NB4 (cell line): ENCODE measurements at places on chromosomes 1 and 21.

DNA sequence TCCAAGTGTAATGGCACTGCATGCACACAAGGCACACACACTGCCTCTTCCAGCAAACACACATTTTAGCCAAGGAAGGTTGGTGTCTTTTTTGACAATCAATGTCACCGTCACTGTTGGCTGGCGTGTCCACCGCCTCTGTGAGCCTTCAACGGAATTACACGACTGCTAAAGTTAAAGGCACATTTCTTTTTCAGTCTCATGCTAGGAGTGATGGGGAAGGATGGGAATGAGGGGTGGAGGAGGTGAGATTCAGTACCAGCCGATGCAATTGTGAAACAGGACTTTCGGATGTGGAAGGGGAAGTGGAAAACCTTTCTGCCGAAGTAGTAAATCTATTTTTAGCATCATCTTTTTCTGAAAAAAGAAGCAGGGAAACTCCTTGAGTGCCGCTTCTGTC, 1.4 kb downstream of the ELAVL4 start:
- peak; percentile 7 for DNase-seq

DNA sequence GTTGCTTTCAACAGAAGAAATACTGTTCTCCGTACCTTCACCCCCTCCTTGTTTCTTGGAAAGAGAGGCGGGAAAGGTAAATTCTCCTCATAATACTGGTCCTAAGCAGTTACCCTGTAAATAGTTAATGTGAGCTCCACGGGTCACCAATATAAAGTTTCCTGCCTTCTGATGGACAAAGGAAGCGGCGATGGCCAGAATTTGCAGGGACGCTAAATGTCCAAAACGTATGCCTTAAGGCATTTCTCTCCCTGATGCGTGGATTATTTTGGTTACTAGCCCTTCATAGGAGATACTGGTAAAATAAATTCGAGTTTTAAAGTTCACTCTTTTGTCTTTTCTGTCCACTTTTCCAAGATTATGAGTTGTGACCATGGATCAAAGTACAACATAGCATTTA, 898 bp upstream of the PTGS2 start:
- DNase-seq, result no peak

GRCh38 chr1:54885807-54886723, 930 bp downstream of the DHCR24 start:
- DNase-seq, result no peak

- DNase-seq, result no peak
Observed at GRCh38 chr1:179187043-179187442, 42.4 kb downstream of the ABL2 start.

- DNase-seq, result peak; percentile 57
Observed at GRCh38 chr1:155002464-155003226, at the start of gene ZBTB7B. ZBTB7B (plus strand) TSS chr1:155002802; CDS start chr1:155014661, 11,859 bp downstream.

DNA sequence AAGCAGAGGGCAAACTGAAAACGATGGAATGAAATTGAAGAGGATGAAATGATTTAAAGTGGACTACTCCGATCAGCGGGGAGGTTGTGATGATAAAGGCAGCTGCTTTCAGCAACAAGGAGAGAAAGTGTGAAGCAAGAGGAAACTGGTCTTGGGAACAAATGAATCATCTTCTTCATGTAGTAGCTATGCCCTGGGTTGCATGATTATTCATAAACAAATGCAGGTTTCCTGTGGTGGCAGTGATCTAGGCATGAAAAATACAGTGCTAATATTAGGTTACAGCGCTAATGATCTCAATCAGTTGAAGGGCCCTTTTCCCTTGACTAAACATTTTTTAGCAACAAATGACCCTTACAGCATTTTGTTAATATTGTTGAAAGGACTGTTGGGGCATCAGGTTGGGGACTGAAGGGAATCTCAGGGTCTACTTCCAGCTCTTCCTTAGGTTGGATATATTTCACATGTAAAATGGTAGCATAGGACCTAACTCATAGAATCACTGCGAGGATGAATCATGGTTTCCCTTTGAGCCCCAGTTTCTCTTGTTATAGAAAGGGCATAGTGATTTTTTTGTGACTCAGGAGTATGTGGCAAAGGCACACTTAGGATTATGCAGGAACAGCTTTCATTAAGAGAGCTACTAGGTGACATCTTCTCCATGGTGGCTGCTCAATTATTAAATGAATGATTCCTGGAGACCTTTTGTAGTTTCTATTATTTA, 1.9 kb upstream of the ZFYVE9 start:
- peak; percentile 85 for DNase-seq

- no peak for DNase-seq
Observed at GRCh38 chr1:117629625-117630422, 24.0 kb downstream of the TENT5C start.

- DNase-seq, result no peak
Observed at GRCh38 chr1:50103615-50104081, 5.1 kb upstream of the ELAVL4 start.

- DNase-seq, result no peak
Observed at GRCh38 chr1:174797398-174797797, 202.3 kb upstream of the CACYBP start.

- DNase-seq, result no peak
Observed at GRCh38 chr1:158101455-158101854, 79.2 kb upstream of the CD1D start.

DNA sequence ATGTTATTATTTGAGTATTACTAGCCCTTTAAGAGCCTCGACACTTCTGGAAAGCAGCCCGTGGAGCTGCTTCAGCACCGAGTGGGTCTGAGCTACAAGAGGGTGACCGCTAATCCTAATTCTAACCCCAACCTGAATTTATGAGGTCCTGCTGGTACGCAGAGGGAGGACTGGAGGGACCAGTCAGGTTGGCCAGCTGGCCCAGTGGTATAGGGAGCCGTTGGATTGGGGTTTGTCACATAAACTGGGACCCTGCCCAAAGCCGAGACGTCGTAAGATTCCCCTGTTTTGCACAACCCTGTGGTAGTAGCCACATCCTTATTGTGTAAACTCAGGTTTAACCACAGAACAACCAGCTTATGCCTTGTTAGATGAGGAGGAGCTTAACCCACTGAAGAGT, 60.8 kb upstream of the F3 start:
- peak; percentile 100 for DNase-seq

GRCh38 chr21:36460866-36461265, 19.1 kb downstream of the CLDN14 start:
- DNase-seq, result no peak

DNA sequence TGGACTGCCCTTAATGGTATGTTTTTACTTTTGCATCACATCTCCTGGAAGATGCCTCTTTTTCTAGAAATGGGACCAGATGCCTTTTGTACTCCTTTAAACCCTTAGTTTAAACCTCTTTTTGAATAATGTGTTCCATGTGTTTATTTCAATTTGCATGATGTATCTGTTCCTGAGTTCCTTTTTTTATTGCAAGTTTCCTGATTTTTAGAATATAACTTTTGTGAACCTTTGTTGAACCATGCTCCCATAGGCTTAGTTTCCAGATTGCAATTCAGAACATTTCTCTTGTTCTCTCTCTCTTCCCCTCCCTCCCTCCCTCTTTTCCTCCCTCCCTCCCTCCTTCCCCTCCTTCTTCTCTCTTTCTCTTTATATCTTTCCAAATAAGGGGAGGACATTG, 81.9 kb downstream of the RGL1 start:
- DNase-seq, result no peak

DNA sequence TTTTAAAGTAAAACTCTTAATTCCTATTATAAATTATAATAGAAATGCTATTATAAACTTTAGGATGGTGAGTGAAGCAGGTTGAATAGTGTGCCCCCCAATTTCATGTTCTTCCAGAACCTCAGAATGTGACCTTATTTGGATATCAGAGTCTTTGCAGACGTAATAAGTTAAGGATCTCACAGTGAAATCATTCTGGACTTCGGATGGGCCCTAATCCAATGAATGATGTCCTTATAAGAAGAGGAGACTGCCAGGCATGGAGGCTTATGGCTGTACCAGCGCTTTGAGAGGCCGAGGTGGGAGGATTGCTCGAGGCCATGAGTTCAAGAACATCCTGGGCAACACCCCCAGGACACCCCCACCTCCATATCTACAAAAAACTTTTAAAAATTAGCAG, 9.4 kb upstream of the MT1HL1 start:
- no peak for DNase-seq

GRCh38 chr1:21511579-21512522, 2.6 kb downstream of the ALPL start:
- no peak for DNase-seq

DNA sequence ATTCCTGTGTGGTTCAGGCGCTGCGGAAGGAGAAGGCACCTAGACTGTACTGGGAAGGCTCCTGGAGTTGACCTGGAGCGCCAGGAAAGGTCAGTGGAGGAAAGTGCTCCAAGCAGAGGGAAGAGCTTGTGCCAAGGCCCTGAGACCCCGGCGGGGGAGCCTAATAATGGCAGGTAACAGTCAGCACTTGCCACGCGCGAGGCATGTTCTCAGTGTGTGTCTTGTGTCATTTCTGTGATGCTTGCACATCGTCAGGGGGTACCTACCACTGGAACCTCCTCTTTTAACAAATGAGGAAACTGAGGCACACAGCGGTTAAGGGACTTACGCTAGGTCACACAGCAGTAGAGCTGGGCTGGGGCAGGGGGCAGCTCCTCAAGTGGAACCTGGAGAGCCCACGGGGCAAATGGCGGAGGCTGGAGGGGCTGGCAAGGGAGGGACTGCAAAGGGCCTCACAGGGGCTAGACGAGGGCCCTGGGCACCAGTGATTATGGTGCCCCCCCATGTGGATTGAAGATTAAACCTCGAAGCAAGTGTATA, 976 bp upstream of the BMP8B start:
- no peak for DNase-seq

DNA sequence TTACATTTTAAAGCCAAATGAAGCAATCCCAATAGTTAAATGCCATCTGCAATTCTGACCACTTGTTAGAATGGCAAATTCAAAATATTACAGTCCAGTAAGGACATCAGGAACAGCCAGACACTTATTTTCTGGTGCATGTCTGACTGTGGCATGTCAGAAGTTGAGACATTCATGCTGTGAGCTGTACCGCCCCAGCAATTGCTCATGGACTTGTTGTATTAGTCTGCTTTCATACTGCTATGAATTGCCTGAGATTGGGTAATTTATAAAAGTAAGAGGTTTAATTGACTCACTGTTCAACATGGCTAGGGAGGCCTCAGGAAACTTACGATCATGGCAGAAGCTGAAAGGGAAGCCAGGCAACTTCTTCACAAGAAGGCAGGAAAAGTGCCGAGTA, 19.1 kb downstream of the DDAH1 start:
- DNase-seq, result no peak

GRCh38 chr1:3645666-3646355, 4.1 kb downstream of the WRAP73 start:
- DNase-seq, result no peak

DNA sequence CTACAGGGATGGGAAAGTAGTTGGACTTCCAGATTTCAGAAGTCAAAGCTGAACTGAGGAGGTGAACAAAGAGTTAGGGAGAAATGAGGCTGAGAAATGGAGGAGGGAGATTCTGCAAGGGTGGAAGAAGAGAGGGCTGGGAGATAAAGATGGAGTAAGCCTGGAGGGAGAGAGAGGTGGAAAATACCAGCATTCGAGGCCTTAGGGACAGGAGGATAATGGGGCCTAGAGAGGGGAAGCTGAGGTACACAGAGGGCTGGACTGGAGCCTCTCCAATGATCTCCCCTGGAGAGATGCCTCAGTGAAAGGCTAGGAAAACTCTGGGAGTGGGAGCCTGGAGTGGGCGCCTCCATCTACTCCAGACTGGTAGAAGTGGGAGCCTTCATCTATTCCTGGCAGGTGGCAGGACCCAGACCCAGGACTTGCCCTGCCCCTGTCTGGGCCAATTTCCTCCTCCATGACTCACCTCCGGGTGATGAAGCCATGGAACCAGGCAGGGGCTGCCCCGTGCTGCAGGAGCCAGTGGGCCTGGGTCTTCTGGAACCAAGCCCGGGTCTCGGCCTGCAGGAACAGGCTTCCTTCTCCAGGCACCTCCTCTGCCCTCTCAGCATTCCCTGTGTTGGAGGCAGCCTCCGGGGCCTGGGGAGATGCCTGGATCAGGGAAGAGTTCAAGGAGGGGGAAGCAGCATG, 1.9 kb downstream of the SH2D2A start:
- DNase-seq, result no peak

DNA sequence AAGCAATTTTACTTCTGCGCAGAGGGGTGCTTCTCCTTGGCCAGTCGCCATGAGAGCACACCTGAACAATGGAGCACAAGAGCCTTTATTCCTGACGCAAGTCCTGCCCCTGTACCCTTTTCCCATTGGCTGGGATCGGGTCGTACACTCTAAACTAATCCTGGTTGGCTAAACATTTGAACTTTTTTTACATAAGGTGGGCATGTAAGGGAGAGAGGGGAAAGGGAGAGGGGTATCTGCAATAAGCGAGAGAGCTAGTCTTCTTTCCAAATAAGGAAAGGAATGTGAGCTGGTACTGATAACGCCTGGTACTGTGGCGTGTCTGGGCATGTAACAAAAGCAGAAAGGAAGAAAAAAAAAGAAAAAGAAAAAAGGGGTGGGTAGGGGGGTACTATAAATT, 21.8 kb downstream of the MFSD2A start:
- DNase-seq, result no peak

GRCh38 chr21:39633770-39634181, 21.0 kb downstream of the B3GALT5 start:
- DNase-seq, result no peak

DNA sequence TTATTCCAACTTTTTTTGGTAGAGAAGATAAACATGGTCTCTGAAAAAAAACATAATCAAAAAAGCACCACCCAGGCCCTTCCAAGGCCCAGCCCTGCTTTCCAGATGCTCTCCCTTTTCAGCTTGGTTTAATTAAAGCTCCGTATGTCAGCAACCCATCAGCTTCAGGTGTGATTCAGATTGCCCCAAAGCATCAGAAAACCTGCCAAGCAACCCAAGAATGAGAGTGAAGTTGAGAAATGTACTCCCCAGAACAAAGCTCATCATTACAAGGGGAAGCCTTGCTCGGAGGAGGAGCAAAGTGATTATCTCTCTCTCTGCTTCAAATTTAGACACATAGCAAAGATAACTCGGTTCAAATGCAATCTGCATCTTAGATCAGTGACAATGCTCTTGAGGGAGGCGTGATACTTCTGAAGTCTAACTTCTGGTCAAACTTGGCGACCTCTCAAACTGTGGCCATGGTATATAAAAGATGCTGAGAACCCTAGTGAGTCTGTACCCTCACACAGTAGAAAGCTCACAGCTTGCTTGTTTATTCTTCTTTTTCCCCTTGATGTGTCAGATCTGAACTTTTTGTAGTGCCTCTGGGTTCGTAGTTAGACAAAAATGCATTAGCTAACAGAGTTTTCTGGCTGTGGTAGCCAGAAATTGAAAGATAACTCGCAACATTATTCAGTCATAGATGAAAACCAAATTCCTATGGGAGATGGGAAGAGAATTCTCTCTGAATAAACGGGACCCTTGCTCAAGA, 63.3 kb upstream of the ZC3H11B start:
- DNase-seq, result no peak

DNA sequence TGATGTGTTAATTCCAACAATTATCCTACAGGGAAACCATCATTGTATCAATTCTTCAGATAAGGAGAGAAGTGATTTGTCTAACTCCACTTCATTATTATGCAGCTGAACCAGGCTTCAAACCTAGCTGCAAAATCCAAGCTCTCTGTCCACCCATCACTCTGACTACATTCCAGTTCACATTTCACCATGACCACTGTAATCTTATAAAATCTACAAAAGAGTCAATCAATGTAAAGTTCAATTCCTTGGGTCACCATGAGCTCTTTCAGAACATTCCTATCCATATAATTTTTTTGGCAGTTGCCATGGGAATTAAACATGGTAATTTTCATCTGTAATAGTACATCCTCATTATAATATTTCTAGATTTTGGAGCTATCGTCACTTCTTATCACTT, 100.9 kb downstream of the PLPPR5 start:
- DNase-seq, result no peak

- DNase-seq, result no peak
Observed at GRCh38 chr1:3028531-3029282, 7.4 kb downstream of the ACTRT2 start.

GRCh38 chr1:223631956-223632355, 33.5 kb downstream of the CAPN8 start:
- DNase-seq, result no peak
